WTC11 (cell line): ENCODE measurements at places on chromosomes 6 and 20. TPM values are rescaled to one million over a fixed set of nuclear protein-coding genes. Genes with fewer than 3 reads are reported as not detected.

GRCh38 chr6:15430931-15431405, 185.1 kb downstream of the JARID2 start:
- DNase-seq, result no peak

GRCh38 chr20:63529861-63530787, 7.1 kb downstream of the PTK6 start:
- DNase-seq, result peak; percentile 14

BPIFB2 gene
- total RNA-seq, result 0.09 TPM in 3 replicates

GRCh38 chr6:34195726-34196115, 41.0 kb upstream of the HMGA1 start:
- no peak for DNase-seq

DNA sequence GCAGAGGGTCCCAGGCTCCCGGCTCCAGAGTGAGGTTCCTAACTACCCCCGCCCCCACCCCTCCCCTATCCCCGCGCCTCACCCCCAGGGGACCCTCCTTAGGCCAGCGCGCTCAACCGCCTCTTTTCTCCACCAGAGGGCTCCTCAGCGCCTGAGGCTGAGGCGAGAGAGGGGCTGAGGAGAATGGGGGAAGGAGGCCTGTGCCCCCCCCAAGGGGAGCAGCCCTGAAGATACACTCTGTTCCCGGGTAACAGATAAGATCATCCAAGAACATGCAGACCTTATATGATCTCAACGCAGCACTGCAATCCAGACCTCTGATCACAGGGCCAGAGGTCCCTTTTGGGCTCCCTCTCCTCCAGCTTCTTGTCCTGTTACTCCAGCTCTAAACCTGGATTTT, 43.3 kb upstream of the MRPS10 start:
- DNase-seq, result peak; percentile 79

DNA sequence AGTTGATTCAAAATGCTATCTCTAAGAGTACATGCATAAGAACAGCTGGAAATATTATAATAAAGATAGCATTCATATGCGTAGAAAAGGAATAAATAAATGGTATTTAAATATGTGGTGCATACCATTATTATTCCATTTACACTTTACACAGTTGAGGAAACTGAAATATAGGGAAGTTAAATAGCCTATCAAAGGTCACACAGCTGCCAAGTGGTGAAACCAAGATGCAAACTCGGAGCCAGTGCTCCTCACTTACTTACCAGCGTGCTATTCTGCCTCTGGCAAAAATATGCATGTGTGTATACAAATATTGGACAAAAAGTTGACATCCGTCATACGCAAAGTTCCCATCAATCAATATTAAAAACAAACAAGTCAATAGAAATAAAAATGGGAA, 22.3 kb upstream of the ANKEF1 start:
- DNase-seq, result no peak
